ENCODE measurements at places on chromosomes 1 and 21. TPM values are rescaled to one million over a fixed set of nuclear protein-coding genes. Genes with fewer than 3 reads are reported as not detected.
A peak's percentile ranks its signal among the peaks of the same experiment; 100 is the strongest.

GRCh38 chr21:44593598-44594405, 1.5 kb upstream of the KRTAP10-6 start:
- DNase-seq: no peak

Gene LAMTOR5
- total RNA-seq: 129 TPM

DNA sequence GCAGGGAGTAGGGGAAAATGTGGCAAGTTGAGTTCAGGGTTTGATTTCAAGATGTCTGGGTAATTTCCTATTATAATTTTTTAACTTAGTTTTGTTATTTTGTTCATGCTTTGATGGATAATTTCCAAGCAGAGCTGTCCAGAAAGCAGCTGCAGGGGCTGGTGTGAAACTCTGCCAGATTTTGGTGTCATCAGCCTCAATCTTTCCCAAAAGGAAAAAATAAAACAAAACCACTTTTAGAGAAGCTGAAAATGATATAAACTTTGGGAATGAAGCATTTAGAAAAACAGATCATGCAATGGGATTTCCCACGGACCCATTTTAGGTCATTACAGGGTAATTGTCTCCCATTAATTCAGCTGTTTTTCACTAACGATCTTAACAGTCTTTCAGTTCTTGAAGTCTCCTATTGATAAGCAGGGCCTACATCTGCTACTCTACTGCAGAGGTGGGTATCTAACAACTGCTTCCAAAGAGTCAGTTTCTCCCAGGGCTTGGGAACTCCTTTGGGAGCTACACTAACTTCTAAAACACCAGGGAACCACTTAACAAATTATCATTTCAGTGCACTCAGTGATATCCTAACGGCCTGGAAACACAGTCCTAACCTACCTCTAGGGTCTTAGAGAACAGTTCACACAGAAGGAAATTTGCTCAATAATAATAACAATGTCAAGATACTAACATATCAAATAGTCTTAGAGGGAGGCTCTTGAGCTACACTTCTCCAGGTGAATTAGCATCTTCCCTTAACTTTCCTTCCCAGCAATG, 12.3 kb downstream of the ZNF436 start:
- DNase-seq: no peak

GRCh38 chr1:222953585-222953984, 138.7 kb downstream of the DISP1 start:
- no peak for DNase-seq

Gene CALML6
- not detected for total RNA-seq

DNA sequence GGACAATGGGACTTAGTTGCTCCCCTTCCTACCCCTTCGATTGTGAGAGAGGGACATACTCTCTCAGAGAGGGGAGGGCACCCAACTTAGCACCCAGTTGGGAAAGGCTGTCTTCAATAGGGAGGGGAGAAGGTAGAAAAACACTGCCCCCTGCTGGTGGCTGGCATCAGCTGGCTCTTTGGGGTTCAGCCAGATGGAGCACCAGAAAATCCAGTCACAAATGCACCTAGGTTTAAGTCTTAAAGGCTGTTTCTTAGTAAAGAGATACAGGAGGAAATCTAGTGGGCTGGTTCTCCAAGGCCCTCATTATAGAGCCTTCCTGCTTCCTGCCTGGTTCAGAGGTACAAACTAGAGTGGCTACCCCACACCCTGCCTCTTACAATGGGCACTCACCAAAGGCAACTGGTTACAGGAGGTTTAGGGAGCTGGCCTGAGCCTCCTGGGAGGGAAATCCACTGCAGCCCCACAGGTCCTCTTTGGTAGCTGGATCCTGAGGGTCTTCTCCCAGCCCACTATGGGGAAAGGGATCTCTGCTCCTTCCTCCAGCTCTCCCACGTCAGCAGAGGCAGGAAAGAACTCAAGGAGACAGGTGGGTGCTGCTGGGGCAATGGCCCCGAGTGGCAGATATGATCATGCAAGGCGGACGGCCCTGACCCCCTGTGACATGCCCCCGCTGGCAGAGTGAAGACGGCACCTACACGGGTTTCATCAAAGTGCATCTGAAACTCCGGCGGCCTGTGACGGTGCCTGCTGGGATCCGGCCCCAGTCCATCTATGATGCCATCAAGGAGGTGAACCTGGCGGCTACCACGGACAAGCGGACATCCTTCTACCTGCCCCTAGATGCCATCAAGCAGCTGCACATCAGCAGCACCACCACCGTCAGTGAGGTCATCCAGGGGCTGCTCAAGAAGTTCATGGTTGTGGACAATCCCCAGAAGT, 28.3 kb downstream of the EIF2D start:
- DNase-seq: peak; percentile 76

- no peak for DNase-seq
Measured at GRCh38 chr1:121546830-121547591, 362.2 kb downstream of the SRGAP2C start.

- DNase-seq: no peak
Measured at GRCh38 chr1:197715806-197716205, 59.5 kb downstream of the DENND1B start.

DNA sequence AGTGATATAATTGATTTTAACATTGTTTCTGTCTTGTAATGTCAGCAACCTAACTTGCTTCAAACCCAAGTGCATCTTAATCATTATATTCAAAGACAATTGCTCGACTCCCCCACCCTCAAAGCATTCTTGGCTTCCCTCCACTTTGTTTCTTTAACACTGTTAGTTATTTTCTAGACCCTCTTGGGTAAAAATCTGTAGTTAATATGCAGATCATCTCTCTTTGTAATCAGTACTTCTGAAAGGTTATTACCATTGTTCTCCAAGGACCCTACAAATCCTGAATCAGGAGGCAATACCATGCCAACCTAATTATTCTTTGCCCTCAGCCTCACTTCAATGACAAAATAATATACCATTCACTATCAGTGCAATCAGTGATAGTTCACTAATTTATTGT, 1075.7 kb downstream of the AMY1C start:
- no peak for DNase-seq

DNA sequence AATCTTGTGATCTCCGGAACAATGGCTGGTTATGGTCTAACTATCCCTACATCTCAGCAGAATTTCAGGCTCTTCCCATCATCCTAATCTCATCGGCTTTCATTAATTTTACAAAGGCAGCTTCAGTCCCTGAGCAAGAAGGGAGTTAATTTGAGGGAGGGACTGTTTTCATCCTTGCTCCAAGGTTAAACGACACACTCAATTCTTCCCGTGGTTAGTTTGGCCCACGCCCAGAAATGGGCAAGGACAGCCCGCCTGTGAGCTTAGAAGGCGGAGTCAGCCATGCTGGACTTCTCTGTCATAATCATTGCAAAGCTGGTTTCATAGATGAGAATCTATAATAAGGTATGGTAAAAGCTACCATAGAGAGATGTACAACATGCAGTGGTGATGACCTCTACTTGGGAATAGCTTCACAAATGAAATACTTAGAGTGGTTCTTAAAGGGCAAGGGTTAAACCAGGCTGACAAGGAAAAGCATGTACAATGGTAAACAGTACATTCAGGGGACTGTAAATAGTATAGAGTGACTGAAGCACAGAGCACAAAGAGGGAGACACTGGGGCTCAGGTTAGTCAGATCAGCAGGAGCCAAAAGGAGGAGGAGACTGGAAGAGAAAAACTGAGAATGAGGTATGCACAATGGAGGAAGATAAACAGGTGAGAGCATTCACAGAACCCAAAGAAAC, 108.8 kb downstream of the SMYD3 start:
- DNase-seq: no peak

Gene CTSS
- 534 TPM for total RNA-seq

Measured in upper lobe of left lung (tissue), 6 donors.